CD14-positive monocyte (primary cell): ENCODE measurements at places on chromosomes 5 and 9.

GRCh38 chr5:120151825-120152224 is 312.3 kb upstream of the PRR16 start:
- no peak for DNase-seq

GRCh38 chr5:172410662-172411483 is 43.5 kb downstream of the SH3PXD2B start:
- DNase-seq = peak; percentile 59

- DNase-seq = no peak
Measured at GRCh38 chr5:93054424-93055163, 526.4 kb downstream of the NR2F1-AS1 start.

GRCh38 chr5:89968958-89969381 is 440.6 kb downstream of the CETN3 start:
- no peak for DNase-seq

- no peak for DNase-seq
Measured at GRCh38 chr5:165829504-165829903, 2324.1 kb downstream of the MAT2B start.

DNA sequence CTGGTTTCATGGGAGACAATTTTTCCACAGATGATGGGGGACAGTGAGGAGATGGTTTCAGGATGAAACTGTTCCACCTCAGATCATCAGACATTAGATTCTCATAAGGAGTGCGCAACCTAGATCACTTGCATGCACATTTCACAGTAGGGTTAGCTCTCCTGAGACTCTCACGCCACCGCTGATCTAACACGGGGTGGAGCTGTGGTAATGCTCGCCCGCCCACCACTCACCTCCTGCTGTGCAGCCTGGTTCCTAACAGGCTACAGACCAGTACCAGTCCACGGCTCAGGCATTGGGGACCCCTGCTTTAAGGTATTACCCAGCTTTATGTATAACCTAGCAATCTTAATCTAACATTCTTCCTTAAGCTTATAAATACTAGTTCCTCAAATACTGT is 35.6 kb downstream of the TTC39B start:
- DNase-seq = no peak

GRCh38 chr9:97880336-97880735 is 27.3 kb downstream of the FOXE1 start:
- no peak for DNase-seq
